ENCODE measurements at places on chromosomes 7 and 10. TPM values are rescaled to one million over a fixed set of nuclear protein-coding genes. Genes with fewer than 3 reads are reported as not detected.

GRCh38 chr7:32154797-32155196, 84.6 kb upstream of the PDE1C start:
- no peaks in the 10 kb centered on the region for H3K36me3 ChIP-seq
- no peaks in the 10 kb centered on the region for H3K27me3 ChIP-seq
- H3K4me3 ChIP-seq: no peak overlapping the region

DNA sequence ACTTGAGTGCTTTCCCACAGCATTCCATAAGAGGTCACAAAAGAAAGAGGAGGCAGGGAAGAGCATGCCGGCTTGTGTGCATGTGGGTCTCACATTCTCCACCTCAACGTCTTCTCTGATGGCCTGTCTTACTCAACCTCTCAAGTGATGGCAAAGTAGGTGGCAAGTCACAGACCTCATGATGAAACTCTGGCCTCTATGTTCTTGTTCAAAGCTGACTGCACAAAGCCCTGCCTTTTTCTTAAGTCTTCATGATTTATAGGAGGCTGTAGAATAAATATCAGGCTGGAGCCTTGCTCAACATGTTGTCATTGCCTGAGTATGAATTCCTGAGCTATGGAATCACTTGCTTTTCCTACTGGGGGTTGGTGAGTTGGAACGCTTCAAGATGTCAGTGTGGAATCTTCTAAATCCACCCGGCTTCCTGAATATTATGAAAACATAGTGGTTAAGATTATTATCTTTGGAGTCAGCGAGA, 213.6 kb upstream of the INHBA start:
- no peak for DNase-seq
- H3K4me3 ChIP-seq: no peak overlapping the region
- no peaks in the 10 kb centered on the region for H3K27me3 ChIP-seq
- peaks cover 18% of the 10 kb centered on the region for H3K4me1 ChIP-seq
- H3K27ac ChIP-seq: peak overlapping the region; percentile 46

TEX47 gene
- not detected for total RNA-seq

GRCh38 chr7:106986450-106986977, 58.0 kb upstream of the PRKAR2B start:
- no peak overlapping the region for H3K4me3 ChIP-seq
- DNase-seq: no peak
- H3K27me3 ChIP-seq: no peaks in the 10 kb centered on the region
- no peaks in the 10 kb centered on the region for H3K36me3 ChIP-seq
- H3K4me1 ChIP-seq: peaks cover 9% of the 10 kb centered on the region
- H3K27ac ChIP-seq: no peak overlapping the region

GRCh38 chr10:32205670-32206069, 141.3 kb downstream of the EPC1 start:
- H3K4me1 ChIP-seq: no peaks in the 10 kb centered on the region
- H3K36me3 ChIP-seq: no peaks in the 10 kb centered on the region
- H3K4me3 ChIP-seq: no peak overlapping the region

SPOCK2 gene
- 4.6 TPM for total RNA-seq

GRCh38 chr7:70624500-70625103, 507.3 kb upstream of the GALNT17 start:
- no peaks in the 10 kb centered on the region for H3K36me3 ChIP-seq
- no peak overlapping the region for H3K27ac ChIP-seq
- no peak for DNase-seq
- H3K27me3 ChIP-seq: no peaks in the 10 kb centered on the region

DNA sequence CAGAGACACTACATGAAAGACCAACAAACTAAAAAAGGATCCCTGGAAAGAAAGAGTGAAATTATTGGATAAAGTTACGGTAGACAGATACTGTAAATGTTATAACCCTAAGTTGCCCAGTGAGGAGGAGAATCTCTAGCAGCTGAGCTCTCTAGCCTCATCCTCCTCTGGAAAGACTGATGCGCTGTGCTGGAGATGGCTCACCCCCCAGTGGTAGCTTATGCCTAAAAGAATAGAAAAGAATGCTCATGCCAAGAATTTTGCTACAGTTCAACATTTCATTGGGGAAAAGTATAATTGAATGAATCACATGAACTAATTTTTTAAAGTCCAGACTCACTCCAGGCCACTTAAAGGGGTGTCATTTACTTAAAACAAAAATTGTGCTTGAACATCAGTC, 50.8 kb upstream of the RNF32 start:
- no peaks in the 10 kb centered on the region for H3K27me3 ChIP-seq
- H3K36me3 ChIP-seq: no peaks in the 10 kb centered on the region
- H3K4me1 ChIP-seq: no peaks in the 10 kb centered on the region
- no peak for DNase-seq

DNA sequence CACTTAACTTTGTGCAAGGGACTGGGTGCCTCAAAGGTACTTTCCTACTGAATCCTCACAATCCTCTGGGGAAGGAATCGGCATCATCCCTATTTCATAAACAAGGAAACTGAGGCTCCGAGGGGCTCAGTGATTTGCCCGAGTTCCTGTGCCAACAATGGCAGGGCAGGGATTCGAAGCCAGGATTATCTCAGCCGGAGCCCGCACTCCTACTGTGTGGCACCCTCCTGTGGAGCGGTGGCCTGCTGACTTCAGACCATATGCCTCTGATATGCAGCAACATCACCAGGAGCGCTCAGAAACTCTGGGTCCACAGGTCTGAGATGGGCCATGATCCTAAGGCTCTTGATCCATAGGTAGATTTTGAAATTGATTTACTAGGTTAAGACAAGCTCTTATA, 46.6 kb downstream of the PODXL start:
- no peak overlapping the region for H3K4me3 ChIP-seq
- H3K27me3 ChIP-seq: no peaks in the 10 kb centered on the region
- no peak for DNase-seq
- no peak overlapping the region for H3K27ac ChIP-seq
- peaks cover 45% of the 10 kb centered on the region for H3K4me1 ChIP-seq

C7orf57 gene
- not detected for total RNA-seq

DNA sequence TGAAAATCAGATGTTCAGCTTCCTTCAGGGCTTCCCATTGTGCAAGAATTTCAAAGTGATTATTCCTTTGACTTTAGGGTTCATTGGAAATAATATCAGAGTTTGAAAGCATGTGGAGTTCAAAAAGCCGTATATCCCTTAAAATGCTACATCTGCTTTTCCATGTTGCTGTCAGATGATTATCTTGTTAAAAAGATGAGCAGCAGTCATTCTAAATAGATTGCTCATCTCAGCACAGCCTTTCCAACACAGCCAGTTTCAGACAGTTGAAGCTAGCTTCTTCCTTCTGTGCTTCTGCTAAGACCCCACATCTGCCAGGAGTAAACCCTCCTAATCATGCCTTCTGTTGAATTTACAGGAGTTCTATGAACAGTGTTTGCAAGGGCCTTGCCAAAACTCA, 204.4 kb upstream of the PTER start:
- no peak overlapping the region for H3K4me3 ChIP-seq
- H3K27ac ChIP-seq: no peak overlapping the region
- no peaks in the 10 kb centered on the region for H3K4me1 ChIP-seq
- H3K36me3 ChIP-seq: no peaks in the 10 kb centered on the region

Data from esophagus muscularis mucosa (tissue), 4 donors.